Osteoblast (primary cell): ENCODE measurements at places on chromosomes 5 and 9. TPM values are rescaled to one million over a fixed set of nuclear protein-coding genes. Genes with fewer than 3 reads are reported as not detected.
A peak's percentile ranks its signal among the peaks of the same experiment; 100 is the strongest.

NHP2 gene
- 66.2 and 71.3 TPM in 2 replicates for total RNA-seq

- no peak for DNase-seq
Observed at GRCh38 chr9:17571825-17572224, 7.0 kb upstream of the SH3GL2 start.

TGFBR1 gene
- 114 and 122 TPM in 2 replicates for total RNA-seq

DNA sequence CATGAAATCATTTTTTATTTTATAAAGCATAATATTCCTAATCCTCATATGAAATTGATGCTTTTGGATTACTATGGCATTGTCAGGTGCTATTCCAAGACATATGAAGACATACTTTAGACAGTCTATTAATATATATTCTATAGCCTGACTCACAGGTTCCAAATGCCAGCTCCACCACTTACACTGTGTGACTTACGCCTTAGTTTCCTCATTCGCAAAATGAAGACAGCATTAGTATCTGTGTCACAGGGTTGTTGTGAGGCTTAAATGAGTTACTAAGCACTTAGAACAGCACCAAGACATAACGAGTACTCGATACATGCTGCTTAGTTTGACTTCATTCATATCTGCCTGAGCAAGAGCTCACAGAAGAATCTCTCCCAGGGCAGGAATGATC is 132.2 kb upstream of the PTGER4 start:
- no peak for DNase-seq

GRCh38 chr9:93286252-93287188 is 102.6 kb downstream of the WNK2 start:
- peak; percentile 60 for DNase-seq

DNA sequence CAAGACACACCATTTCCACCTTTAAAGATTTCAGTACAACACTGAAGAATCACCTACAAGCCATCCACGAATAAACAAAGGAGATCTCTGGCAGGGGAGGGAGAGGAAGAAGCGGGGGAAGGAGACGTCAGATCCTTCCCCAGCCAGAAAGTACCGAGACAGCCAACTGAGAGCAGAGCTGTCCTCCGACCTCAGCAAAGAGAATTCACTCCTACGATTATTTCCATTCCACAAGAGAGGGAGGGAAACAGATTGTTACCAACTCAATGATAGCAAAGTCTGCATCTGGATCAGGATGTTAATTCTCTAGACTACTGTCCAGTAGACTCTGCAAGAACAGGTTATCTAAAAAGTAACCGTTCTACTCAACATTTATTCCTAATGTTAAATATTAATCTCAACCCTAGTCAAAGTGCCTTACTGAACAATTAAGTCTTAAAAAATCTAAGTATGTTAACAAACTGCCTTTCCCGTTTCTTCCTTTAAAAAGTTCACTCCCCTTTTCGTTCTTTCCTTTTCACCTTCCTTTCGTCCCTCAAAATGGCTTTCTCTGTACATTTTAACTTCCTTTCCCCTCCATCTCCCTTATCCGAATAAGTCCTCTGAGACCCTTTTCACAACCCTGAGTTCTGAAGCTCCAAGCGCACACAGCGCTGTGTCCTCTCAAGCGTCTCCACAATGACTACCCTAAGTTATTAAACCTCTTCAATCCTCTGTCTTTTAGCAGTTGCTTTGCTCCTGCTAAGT is 1.4 kb downstream of the CHD1 start:
- peak; percentile 73 for DNase-seq

GRCh38 chr9:116090030-116090770 is 63.4 kb upstream of the PAPPA start:
- DNase-seq: no peak

PCDHGC3 gene
- 59.4 and 91.3 TPM in 2 replicates for total RNA-seq

GRCh38 chr9:107363516-107364152 is 80.6 kb downstream of the RAD23B start:
- DNase-seq: no peak

C9orf153 gene
- total RNA-seq: under 0.01 and 0.59 TPM in 2 replicates

DNA sequence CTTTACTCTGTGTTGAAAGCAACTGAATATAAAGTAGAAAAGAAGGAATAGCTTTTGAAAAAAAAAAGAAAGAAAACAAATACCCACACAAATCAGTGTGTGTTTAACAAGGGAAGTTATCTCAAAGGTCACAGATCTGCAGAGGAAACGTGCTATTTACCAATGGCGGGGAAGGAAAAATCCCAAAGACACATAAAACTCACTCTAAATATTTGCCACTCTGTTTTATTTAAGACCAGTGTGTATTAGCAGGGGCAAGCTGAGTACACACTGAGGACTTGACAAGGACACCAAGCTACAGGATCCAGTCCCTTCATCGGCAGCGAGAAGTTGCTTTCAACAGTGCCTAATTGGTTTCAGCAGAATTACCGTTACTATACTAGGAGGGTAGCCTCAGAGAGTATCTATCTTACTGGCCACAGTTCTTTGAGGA is 252.5 kb downstream of the DEPDC1B start:
- no peak for DNase-seq
